ENCODE measurements at places on chromosomes 1 and 21.
A peak's percentile ranks its signal among the peaks of the same experiment; 100 is the strongest.

DNA sequence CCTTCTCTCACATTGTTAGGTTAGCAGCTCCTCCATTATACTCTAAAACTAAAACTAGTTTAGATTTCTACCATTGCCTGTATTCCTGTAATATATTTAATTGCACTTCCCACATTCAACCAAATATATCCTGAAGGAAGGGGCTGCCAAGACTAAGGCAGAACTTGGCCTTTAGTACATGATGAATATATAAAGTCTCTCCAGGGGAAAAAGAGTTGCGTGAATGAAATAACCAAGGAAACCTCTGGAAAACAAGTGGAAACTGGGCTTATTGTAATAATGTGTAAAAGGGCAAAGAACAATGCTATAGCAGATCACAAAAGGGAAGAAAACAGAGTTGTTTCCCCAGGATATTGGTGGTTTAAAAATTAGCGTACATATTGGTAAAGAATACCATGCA, 1012.5 kb upstream of the PRMT6 start:
- no peak for DNase-seq

DNA sequence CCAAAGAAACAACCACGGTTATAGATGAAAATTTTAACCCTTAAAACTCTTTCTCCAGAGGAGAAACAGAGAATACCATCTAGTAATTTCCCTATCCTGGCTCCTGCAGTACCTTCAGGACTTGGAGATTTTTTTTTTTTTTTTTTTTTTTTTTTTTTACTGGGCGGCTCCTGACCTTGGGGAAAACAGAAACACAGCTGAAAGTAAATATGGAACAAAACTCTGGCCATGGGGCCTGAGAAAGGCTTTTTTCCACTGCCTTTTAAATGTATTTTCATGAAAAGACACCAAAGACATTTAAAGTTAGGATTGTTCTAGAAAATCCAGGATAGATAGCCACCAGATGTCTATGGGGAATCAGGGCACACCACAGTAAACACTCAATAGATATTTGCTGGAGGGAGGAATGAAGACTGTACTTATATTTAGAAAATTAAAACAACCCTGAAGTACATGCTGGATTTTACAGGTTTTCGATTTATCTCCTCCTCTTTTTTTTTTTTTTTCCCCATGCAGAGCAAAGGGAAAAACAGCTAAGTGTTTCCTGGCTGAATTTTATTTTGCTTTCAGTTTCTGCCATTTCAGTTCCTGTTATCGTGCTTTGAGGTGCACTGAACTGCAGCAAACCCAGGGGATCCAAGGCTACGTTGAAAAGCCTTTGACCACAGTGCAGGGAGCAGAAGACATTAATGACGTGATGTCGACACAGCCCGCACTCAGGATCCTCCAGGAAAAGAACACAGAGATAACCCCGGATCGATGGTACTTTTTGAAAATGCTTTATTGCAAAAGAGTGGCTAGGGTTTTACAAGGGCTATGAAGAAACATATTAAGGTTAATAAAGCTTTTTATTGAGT, 35.7 kb upstream of the CNN3 start:
- no peak for DNase-seq

- no peak for DNase-seq
Measured at GRCh38 chr1:210347112-210347511, 18.4 kb downstream of the HHAT start.

DNA sequence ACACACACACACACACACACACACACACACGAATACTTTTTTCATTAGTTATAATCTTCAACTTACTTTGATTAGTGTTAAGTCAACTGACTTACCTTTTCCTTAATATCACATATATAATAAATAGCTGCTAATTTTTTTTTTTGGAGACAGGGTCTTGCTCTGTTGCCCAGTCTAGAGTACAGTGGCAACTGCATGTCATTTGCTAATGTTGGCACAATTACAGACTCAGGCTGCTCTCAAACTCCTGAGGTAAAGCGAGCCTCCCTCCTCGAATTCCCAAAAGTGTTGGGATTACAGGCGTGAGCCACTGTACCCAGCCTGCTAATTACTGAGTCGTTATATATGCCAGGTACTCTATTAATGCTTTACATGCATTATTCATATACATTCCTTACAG, 20.8 kb upstream of the TAL1 start:
- no peak for DNase-seq

DNA sequence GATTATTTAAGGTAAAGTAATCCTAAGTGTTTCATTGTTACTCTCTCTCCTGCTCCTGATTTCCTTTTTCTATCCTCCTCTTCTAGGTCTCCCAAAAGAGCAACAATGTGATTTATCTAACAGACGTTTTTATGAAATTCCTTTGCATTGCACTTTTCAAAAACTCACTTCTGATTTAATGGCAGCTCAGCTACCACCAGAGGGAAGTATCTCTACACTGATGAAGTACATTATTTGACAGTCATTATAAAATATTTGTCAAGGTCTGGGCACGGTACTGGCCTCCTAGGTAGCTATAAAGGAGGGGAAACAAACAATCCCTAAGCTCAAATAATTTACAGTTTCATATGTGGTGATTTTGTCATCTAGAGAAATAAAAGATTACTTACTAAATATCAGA, 15.6 kb downstream of the TMPRSS15 start:
- DNase-seq = peak; percentile 68
